ENCODE measurements at places on chromosomes 11 and 22.
A peak's percentile ranks its signal among the peaks of the same experiment; 100 is the strongest.

- no peak for DNase-seq
Measured at GRCh38 chr11:80424012-80424695, 983.3 kb upstream of the TENM4 start.

DNA sequence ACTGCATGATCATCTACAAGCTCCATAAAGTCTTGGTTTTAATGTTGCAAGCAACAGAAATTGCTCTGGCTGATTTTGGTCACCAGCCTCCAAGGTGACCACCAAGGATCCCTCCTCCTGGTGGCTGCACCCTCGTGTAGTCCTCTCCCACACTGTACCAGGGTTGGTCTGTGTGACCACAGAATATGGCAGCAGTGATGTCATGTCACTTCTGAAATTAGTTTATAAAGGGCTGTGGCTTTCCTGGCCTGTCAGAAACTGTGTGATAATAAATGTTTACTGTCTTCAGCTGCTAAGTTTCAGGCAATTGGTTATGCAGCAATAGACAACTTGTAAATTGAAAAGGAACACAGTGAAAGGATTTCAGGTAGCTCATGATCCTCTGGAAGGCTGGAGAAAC lies 5.3 kb upstream of the PRDM11 start:
- DNase-seq = no peak

GRCh38 chr22:46262449-46263215 lies 511 bp downstream of the PKDREJ start:
- DNase-seq = no peak

- no peak for DNase-seq
Measured at GRCh38 chr11:69105461-69106030, 50.2 kb upstream of the SMIM38 start.

DNA sequence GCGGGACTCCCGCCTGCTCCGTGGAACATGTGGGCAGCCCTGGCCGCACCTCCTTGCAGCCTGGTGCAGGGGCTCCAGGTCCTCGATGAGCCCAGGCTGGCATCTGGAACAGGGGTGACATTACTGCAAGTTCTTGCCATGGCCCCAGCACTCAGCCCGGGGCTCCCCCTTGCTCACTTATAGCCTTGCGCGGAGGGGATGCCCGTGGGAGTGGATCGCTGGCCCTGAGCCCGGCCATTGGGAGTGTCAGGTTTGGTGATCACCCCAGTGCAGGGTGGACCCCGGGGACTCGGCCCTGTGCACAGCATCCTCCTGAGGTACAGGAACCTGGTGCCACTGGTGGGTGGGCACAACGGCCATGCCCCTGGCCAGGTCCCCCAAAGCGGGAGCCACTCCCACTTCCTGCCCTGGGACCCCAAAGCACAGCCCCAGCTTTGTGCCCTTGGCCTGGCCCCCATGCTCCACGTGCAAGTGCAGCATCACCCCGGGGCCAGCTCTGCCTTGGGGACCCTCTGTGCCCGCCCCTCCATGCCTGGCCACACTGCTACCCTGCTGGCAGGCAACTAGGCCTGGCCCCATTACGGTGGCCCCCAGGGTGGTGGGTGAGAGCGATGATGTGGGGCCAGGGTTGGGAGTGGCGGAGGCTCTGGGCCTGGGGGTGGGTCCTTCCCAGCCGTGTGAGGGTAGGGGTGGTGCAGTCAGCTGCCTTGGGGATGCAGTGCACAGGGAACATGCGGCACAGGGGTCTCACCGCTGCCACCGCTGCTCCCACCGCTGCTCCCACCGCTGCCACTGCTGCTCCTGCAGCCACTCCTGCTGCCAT lies 439.8 kb downstream of the TBC1D22A start:
- DNase-seq = no peak

- DNase-seq = peak; percentile 5
Measured at GRCh38 chr11:43419460-43419859, 60.7 kb downstream of the TTC17 start.

DNA sequence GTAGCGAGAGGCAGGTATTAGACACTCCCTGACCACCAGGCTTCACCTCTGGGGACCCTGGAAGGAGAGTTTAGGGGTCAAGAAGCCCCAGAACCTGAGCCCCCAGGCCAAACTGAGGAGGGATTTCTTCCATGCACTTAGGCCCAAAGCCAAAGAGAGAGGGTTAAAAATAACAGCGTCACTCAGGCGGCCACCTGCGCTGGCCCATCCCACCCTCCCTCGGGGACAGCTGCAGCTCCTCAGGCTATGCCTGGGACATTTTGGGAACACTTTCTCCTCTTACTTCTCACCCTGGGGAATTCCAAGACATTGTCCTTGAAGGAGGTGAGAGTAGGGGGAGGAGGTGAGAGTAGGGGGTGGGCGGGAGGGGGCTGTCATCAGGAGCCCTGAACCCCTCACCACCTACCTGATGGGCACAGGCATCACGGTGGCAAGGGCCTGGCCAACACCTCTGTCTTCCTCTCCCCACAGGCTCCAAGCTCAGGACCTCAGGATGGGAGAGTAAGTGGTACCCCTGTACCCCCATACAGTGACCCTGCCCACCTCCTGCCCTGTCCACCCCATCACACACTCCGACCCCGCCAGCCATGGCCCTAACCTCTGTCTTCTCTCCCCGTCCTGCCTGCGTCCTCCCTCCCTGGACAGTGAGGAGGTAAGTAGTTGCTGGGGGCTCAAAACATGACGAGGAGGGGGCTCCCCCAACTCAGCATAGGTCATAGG lies 583 bp downstream of the TNNI2 start:
- no peak for DNase-seq

DNA sequence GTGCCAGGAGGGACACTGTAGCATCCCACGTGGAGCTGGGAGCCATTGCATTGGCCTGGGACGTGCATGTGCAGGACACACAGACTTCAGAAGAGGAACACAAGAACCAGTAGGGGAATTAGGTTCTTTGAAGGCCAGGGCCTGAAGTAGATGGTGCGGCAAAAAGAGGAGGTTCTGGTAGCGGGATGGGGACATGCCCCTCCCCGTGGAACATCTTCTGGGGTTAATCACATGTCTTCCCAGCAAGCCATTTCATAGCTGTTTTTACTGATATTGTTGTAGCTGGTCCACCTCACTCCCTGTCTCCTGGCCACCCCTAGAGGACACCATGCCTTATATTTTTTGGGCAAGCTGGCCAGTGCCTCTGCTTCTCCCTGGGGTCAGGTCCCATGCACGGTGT lies 74.3 kb downstream of the SCN3B start:
- no peak for DNase-seq

DNA sequence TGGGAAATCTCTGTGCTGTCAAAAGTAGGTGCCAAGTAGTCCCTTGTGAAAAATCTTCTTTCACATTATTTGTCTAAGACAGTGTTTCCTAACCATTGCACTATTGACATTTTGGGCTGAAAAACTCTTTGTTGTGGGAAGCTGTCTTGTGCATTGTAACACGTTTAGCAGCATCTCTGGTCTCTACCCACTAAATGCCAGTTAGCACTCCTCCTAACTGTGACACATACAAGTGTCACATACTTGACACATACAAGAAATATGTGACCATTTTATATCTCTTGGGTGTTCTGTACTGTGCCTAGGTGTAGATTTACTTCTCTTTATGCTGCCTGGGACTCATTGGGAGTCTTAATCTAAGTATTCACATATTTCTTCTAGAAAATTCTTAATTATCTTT lies 57.8 kb downstream of the NXPE1 start:
- DNase-seq = no peak

- no peak for DNase-seq
Measured at GRCh38 chr11:102014756-102015155, 32.5 kb upstream of the CFAP300 start.

GRCh38 chr22:17264321-17265052 lies 45.3 kb upstream of the ADA2 start:
- no peak for DNase-seq

GRCh38 chr11:2149460-2149859 lies 10.3 kb upstream of the IGF2 start:
- DNase-seq = no peak

- no peak for DNase-seq
Measured at GRCh38 chr22:36734171-36735058, 30.9 kb upstream of the CACNG2 start.

DNA sequence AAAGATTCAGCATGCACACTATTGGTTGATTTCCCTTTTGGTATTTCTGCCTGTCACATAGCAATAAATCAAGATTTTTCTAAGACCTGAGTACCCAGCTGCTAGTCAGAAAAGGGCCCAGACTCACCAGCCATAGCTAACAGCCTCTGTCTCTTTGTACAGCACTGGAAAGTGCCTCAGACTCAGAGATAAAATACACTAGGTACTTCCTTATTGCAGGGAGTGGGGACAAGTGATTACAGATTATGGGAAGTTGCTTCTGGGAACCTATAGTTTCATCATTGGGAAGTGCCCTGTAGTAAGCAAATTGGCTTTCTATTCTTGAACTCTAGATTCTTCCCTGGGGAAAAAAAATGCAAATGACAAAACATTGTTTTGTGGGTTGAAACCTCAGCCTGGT lies at the start of gene CASP5:
CASP5 (minus strand) TSS at position 166 of the 400 bp plus-strand sequence; CDS start at position 134, 32 bp downstream.
- DNase-seq = no peak

GRCh38 chr11:85889108-85889507 lies 33.9 kb downstream of the CCDC83 start:
- no peak for DNase-seq

- no peak for DNase-seq
Measured at GRCh38 chr11:18365741-18366140, 28.6 kb upstream of the LDHA start.

DNA sequence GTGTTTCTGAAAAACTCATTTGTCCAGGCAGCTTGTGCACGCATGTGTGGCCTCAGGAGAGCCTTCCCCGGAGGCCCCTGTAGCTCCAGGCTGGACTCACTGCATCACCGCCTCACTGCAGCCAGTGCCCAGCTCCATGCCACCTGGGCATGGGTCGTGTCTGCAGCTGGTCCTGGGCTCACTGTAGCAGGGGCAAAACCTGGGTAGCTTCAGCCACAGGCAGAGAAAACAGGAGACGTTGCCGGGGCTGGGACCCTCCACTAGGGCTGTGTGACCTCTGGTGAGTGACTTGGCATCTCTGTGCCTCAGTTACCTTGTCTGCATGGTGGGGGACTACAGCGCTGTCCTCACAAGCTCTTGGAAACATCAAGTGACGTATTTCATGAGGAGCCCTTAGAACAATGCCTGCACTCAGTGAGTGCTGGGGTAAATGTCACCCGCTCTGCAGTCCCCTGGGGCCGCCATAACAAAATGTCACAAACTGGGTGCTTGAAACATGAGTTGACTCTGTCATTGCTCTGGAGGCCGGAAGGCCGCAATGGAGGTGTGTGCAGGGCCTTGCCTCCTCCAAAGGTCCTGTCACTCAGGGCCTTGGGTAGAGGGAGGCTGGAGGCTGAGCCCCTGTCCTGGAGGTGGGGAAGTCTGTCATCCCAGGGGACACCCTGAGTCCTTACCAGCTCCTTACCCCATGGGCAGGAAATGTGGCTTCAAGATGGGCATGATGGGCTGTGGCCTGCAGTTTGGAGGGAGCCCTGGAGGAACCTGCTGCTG lies 488.7 kb downstream of the TBC1D22A start:
- no peak for DNase-seq

DNA sequence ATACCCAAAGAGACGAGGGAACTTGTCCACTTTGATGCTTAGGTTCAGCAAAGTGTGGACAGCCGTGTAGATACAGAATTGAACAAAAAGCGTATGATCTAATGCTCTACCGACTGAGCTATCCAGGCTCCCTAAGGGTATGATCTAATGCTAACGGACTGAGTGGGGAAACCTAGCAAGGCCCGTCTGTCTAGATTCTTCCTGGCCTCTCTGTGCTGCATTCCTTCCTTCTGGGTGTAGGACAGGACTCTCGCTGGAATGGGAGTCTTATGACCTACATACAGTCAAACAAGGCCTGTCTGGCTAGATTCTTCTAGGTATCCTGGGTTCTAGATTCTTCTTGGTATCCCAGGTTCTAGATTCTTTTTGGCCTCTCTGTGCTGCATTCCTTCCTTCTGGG lies 8.4 kb upstream of the SLC15A3 start:
- DNase-seq = no peak

DNA sequence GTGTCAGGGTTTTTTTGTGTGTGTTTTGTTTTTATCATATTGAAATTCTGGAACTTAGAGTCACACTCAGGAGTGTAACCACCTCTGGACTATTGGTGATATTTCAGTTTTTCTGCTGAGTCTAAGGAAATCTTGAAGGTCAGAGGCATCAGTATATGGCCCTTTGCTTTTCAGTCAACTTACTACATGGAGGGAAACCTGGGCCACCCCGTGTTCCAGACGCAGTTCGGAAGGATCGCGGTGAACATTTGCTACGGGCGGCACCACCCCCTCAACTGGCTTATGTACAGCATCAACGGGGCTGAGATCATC lies 19.9 kb downstream of the UPB1 start:
- DNase-seq = no peak

- no peak for DNase-seq
Measured at GRCh38 chr11:62988276-62988675, 3.5 kb upstream of the SLC22A6 start.

DNA sequence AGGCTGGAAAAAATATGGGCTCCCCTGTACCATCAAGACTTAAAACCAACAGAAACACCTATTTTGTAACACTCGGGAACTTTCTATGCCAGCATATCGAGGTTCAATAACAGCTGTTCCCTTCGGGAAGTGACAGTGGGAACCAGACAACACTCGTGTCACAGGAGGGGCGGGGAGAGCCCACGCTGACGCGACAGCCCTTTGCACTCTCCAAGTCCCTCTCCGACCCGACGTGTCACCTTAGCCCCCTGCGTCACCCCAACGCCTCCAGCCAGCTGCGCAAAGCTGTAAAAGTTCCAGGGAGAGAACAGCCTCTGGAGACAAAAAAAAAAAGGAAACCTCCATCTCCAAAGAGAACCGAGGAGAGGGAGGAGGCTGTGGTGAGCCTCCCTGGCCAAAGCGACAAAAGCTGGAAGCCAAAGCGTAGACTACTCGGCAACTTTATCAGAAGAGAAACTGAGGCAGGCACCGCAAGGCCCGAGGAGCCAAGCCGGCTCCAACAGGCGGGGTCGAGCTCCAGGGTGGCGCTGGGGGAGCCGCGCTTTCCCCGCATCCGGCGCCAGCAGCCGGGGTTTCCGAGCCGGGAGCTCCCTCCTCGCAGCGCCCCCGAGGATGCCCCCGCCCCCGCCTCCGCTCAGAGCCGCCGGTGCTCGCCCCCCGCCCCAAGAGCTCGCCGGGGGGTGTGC lies 751 bp downstream of the ARFGAP3 start:
- peak; percentile 25 for DNase-seq

DNA sequence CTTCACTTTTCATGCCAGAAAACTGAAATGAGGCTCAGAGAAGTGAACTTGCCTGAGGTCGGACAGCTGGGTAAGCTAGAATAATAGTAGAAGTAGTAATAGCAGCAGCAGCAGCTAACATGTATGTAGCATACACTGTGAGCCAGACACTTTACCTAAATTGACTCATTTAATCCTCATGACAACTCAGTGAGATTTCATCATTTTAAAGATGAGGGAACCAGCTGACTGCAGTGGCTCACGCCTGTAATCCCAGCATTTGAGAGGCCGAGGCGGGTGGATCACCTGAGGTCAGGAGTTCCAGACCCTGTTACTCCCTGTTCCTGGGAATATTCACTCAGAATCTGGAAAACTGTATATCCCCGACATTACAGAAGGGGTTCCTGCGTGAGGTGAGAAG lies 154.5 kb downstream of the DBX1 start:
- DNase-seq = no peak

Measured in naive B cell (primary cell).